ENCODE measurements at places on chromosomes 2 and 18. TPM values are rescaled to one million over a fixed set of nuclear protein-coding genes. Genes with fewer than 3 reads are reported as not detected.

GRCh38 chr2:42001711-42002201 is 46.1 kb upstream of the PKDCC start:
- DNase-seq = peak; percentile 18

VIT gene
- not detected for total RNA-seq

DNA sequence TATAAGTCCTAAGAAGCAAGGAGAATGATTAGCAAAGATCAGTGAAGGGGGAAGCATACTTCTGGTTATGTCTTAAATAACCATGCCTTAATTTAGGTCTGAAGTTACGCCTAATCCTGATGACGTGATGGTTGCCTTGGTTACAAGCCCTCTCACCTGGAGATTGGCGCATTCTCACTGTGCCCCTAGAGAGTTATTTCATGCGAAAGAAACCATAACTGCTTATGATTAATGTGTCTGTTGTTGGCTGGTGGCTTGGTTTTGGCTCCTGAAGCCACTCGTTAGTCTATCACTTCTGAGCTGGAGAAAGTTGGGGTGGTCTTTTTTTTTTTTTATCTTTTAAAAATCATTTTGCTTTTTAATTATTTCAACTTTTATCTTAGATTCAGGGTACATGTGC is 47.0 kb downstream of the TNFRSF11A start:
- DNase-seq = no peak

BAZ2B gene
- total RNA-seq = 63.5 TPM

MARCO gene
- not detected for total RNA-seq

DNA sequence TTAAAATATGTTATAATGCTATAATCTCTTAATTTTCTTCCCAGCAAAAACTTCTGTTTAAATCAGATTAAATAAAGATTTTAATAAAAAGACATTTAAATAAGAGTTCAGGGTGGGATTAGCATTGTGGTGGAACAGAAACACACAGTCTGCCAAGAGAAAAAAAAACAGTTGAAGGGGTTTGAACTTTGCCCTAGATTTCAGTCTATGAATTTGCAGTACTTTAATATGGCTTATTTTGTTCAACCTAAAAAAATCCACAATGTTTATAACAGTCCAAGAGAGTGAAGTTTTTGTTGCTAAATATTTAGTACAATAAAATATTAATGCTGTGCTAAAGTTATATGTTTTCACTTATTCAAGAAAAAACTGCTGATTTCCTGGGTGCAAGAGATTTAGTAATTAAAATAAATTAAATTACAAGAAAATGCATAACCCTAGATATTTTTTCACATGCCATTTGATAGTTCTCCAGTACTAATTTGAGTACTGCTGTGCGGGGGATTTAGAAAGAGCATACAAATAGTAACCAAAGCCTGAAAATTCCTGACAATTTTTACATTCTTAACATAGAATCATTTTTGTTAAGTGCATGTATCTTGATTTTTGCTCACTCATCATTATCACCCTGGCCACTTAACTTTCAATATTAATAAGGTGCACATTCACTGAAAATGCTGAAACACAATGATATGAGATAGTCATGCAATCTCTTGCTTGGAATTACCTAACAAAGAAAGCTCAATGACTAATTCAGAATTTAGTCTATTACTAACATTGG is 52.6 kb downstream of the SLC40A1 start:
- DNase-seq = no peak

ASB18 gene
- not detected for total RNA-seq

GRCh38 chr2:39383146-39383545 is 53.9 kb downstream of the MAP4K3 start:
- DNase-seq = no peak

GRCh38 chr2:207231106-207231865 is 65.5 kb upstream of the KLF7 start:
- no peak for DNase-seq

DNA sequence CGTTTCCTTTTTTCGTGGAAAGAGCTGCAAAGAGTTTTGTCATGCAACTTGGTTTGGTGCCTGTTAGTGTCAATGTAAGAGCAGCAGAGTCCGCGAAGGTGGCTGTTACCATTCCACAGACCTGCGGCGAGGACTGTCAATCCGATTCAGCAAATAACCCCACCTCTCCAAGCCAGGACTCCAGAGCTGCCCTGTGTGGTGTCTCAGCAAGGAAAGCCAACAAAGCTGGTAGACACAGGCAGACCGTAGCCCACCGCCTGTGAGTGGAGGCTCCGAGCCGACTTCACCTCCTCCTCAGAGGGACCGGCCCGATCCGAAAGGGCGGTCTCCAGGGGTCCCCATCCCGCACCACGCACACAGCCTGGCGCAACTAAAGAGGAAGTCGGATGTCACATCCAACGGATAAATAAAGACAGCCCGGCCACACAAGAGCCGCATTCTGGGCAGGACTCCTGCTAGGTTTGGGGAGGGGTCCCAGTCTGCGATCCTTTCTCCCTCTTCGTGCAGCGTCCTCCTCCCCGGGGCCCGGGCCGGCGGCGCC is 819 bp downstream of the ANKRD44 start:
- no peak for DNase-seq

GRCh38 chr2:66874411-66874810 is 439.5 kb downstream of the MEIS1 start:
- peak; percentile 61 for DNase-seq

- no peak for DNase-seq
Observed at GRCh38 chr18:72613534-72613930, 69.4 kb upstream of the CBLN2 start.

GRCh38 chr18:9987931-9988330 is 74.1 kb downstream of the VAPA start:
- DNase-seq = no peak

DNA sequence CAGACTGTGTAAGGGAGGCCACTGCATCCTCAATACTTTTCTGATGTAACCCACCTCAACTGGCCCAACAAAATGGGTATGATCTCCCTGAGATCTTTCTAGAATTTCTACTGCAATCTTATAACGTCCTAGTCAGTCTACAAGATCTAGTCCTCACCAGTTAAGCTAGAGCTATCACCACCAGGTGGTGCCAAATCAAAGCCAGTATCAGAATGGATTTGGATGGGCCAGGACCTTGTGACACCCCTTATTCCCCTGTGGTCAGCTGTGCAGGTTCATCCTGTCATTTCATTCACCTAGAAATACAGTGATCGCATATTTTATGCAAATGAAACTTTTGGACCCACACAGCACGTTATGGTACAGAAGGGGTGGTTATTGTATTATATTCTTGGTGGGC is 90.3 kb downstream of the OLA1 start:
- peak; percentile 53 for DNase-seq

GRCh38 chr2:128309280-128310093 is 9.2 kb downstream of the HS6ST1 start:
- DNase-seq = peak; percentile 91

DNA sequence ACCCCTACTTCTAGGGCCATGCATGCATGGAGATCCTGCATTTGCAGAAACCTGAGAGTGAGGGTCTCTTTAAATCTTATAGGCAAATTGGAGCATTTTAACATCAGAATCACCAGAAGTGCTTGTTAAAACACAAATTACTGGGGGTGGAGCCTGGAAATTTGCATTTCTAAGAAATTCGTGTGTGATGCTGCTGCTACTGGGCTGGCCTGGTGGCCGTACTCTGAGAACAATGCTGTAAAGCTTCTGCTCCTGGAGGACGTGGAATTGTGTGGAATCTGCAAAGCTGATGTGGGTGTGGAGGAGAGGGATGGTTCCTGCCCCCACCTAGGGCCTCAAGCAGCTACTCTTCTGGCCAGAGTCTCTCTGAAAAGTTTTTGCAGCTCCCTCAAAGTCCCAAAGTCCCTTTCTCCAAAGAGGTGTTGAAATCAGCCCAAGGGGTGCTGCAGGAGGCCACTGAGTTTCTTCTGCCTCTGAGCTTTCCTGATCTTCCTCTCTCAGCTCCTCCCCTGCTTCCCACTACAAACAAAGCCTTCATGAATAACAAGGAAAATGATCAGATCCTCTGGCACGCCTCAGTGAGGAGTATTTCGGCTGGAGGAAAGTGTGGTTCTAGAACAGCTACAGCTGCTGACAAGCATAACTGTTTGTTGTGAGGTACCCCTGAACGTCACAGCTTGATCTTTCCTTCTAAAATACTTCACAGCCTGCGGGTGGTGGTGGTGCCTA is 508.3 kb downstream of the CNTNAP5 start:
- no peak for DNase-seq

DNA sequence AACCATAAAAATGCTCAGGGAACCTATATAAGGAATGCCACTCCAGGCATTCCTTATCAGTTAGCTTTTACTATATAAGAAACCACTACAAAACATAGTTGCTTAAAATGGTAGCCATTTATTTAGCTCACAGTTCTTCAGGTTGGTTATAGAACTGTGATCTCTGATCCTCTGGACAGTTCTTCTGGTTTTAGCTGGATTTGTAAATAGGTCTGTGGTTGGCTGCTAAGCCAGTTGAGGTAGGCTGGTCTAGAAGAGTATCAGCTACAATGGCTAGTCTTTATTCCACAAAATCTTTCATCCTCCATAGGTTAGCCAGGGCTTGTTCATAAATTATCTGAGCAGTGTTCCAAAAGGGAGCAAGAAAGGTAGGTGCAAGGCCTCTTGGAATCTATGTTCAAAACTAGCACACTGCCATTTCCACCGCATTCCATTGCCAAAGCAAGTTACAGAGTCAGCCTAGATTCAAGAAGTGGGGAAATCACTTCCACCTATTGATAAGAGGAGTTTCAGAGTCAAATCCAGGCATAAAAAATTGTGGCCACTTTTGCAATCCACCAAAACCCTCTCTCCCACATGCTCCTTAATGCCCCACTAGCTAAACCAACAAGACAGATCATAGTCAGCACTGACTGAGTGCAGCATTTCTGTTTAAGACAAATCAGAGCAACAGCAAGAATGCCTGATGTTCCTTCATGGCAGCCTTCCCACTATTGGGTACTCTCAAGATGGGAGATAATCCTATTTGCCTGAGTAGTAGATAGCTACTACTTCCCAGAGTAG is 146.4 kb downstream of the IRS1 start:
- DNase-seq = peak; percentile 83

DNA sequence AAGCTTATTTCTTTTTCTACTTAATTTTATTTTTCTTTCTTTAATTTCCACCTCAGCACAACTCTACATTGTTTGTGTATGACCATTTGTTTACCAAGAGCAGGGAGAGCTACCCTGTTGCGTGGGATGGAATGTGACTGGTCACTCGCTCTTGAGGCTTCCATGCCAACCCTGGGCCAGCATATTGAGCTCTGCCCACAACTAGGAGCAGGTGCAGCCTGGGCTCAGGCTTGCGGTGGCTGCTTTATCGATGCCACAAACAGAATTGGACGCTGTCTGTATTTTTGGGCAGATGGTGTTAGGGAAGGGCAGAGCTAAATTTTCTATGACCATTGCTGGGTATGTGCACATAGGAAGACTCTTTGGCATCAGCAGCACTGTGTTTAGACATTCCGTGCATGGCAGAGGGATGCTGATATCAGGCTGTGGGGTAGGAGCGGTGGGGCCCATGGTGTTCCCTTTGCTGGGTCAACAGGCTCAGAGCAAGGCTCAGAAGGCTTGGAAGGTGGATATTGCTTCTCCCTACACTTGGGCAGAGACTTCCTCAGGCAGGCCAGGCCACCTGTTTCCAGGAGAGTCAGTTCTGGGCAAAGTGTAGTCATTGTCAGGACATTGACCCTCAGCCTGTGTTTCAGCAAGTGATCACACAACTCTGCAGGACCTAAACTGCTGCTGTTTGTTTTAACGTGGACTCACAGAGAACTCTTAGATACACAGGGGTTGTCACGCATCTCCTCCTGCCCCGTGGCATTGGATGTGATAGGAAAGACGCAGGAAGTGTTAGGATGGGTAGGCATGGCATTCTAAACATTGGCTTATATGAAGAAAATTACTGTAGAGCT is 40.2 kb downstream of the TMEM182 start:
- no peak for DNase-seq

GRCh38 chr2:45045706-45046105 is 36.5 kb upstream of the SIX2 start:
- DNase-seq = peak; percentile 29

DNA sequence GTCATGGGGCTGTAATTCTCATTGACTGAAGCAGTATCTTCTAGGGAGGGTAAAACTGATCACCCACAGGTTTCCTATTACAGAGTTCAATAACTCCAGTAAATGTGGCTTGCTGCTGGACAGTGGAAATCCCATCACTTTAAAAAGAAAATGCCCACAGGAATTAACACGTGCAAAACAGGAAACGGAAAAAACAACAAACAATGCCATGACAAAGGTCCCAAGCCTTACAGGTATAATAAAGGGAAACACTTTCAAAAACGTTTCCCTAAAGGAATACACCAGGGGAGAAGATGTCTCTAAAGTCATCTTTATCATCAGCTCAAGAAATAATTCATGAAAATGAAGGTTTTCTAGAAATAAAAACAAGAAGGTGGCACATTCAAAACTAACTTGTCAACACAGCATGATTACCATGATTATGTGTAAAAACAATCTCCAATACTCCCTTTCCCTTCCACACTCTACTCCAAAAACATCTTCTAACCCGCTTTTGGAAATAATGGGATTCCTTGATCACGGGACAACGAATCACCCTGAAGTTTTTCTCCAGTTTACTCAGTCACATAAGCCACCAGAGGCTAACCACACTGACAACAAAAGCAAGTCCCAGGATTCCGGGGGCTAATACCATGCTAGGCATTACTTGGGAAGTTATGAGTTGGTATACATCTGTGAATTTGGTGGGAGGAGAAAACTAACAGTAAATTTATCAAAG is 167.9 kb downstream of the TCF4 start:
- DNase-seq = peak; percentile 53

GRCh38 chr2:47083005-47083404 is 72.1 kb downstream of the STPG4 start:
- no peak for DNase-seq

DNA sequence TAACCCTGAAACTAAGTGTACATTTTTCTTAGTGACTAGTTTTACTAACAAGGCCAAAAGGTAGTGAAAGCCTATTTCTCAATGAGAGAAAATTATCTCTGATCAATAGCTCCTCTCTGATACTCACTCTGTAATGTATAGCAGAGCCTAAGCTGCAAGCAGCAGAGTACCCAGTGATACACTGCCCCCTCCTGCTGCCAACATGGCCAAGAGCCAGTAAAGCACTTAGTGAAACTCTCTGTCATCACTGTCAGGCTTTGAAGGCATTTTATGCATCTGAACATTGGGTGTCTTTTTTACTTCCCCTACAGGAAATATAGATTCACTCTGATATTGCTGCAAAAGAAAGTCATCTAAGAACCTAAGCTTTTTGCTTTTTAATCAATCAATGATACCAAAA is 784.1 kb upstream of the CDH7 start:
- no peak for DNase-seq

DNA sequence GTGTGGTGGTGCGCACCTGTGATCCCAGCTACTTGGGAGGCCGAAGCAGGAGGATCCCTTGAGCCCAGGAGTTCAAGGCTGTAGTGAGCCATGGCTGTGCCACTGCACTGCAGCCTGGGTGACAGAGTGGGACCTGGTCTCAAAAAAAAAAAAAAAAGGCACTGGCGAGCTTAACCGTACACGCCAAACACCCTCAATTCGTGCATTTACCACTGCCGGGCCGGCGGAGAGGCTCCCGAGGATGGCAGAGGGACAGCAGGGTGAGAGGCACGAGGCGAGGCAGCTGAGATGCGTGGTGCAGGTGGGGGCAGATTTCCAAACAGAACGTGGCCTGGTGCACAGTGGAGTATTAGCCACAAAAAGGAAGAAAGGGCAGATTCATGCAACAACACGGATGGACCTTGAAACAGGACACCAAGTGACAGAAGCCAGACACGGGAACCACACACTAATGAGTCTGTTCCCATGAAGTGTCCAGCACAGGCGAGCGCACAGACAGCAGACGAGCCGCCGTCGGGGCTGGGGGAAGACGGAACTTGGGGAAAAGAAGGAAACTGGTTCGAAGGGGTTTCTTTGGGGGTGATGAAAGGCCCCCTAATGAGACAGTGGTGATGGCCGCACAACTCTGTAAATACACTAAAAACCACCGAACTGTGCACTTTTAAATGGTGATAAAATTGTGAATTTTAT is 27.4 kb downstream of the SLC66A2 start:
- DNase-seq = no peak
